GM23248 (cell line): ENCODE measurements at places on chromosomes 1 and 21. TPM values are rescaled to one million over a fixed set of nuclear protein-coding genes. Genes with fewer than 3 reads are reported as not detected.

GRCh38 chr1:179048339-179049124, 22.8 kb downstream of the FAM20B start:
- DNase-seq, result no peak

GRCh38 chr1:241985787-241986186, 13.1 kb downstream of the MAP1LC3C start:
- DNase-seq, result peak; percentile 73

GRCh38 chr21:21387916-21388315, 389.7 kb downstream of the NCAM2 start:
- DNase-seq, result no peak

DNA sequence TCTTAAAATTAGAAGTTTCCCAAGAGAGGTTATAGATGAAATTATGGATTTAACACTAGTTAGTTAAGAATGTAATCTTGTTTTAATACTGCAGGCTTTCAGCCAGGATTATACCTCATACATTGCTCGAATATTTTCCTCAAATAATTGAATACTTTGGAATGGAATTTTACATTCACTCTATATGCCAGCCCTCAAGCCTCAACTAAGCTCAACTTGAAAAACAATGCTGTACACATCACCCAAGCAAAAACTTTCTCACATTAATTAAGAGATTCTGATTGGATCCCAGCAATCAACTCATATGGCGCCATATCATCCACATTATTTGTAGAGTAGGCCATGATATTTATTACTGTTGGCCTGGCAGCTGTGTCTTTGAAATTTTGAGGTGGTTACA, 710.7 kb upstream of the ADAMTS5 start:
- no peak for DNase-seq

GRCh38 chr1:154748405-154748775, 121.7 kb downstream of the KCNN3 start:
- no peak for DNase-seq

- no peak for DNase-seq
Observed at GRCh38 chr1:166064951-166065350, 101.8 kb downstream of the FAM78B start.

DNA sequence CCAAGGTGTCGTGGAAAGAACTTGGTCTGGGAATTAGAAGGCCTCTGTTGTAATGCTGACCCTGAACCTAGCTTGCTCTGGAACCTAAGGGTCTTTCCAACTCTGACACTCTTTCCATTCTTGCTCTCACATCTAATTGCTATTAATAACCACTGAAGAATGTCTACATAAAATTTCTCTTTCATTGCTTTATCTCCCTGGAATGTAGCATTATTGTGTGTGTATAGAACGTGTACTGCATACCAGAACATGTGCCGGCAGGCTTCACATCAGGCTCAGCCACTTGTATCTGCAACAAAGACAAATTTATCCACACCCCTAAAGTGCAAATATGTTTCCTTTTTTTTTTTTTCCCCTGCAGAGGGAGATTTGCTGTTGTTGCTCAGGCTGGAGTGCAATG, 13.9 kb upstream of the LAX1 start:
- peak; percentile 59 for DNase-seq

DNA sequence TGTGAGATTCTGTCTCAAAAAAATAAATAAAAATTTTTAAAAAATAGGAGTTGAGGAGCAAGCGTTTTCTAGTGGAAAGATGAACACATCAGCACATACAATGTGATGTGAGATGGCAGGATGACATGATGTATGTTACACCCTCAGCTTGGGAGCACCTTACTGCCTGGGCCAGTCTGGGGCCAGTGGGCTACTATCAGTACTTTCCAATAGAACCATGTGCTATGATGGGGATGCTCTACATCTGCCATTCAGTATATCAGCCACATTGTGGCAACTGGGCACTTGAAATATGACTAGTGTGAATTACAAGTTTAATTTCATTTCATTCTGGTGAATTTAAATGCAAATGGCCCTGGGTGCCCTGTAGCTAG, 156.0 kb downstream of the PGBD5 start:
- DNase-seq, result no peak

DNA sequence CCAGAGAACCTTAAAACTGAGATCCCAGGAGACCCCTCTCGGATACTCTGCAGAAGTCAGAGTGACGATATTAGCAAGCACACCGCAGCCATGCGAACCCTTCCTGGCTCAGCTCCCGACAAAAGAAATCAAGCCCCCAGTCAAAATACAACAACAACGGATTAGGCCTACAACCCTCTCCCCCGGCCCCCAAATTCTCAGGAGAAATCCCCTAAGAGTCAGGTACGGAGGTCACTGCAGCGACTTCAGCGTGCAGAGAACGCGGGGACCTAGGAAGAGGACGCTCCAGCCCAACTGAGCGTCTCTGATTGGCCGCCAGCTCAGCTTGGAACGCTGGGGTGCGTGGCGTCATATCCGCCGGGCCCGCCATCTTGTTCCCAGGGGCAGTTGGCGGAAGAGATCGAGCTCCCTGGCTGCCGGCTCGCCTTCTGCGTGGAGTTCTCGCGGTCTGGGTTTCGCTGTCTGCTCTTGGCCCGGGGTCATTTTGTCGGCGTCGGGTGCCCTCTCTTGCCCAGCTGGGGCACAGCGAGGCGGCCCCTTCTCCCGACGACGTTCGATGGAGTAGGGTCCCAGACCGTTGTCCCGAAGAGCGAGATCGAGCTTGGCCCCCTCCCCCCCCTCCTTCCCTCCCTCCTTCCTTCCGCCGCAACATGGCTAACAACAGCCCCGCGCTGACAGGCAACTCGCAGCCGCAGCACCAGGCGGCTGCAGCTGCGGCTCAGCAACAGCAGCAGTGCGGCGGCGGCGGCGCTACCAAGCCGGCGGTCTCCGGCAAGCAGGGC, at the start of gene PRPF38B:
Gene PRPF38B (plus strand): TSS at position 369 of the 782 bp plus-strand sequence. CDS start 282 bp downstream, at position 651.
- DNase-seq, result peak; percentile 98

GRCh38 chr1:174451408-174451807, 3.6 kb downstream of the GPR52 start:
- DNase-seq, result no peak

DNA sequence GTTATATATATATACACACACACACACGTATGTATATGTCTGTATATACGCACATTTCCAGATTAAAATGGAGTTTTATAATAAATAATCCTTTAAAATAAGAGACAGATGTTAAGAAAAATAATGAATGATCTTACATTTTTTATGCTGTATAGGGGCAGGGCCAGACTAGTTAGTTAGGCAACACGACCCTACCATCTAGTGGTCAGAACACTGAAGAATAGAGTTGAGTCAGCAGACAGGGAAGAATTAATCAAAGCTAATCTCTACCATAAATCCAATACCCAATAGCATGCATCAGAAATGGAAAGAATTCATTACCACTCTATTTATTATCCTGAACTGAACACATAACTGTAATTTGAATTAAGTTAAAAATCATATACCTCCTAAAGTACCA, 156.7 kb downstream of the BRINP3 start:
- no peak for DNase-seq

- no peak for DNase-seq
Observed at GRCh38 chr1:69138172-69138571, 429.6 kb upstream of the LRRC7 start.

- no peak for DNase-seq
Observed at GRCh38 chr1:206015071-206015470, 8.6 kb downstream of the CTSE start.

DNA sequence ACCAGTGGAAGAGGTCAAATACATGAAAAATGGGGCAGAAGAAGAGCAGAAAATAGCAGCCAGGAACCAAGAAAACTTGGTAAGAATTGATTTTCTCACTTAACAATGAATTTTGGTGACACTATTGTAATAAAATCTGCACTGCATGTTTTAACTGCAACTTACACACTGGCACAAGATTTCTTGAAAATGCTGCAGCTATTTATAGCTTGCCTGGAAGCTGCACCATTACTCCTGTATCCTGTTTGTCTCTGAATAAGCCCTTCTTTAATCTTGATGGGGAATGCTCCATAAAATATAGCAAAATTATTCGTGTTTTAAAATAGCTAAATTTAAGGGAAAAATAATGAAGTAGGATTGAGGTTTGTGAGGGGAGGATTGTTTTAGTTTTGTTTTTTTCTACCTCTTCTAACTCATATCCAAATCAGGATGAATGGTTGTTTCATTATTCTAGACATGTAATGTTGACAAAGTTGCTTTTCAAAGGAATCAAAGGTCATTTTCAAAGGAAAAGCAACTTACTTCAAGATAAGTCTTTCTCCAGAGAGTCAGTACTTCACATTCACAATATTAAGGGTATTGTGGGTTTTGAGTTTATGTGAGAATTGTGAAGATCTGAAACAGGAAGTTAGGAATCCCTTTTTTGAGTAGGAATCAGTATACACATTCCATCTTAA, 120.9 kb downstream of the C1orf21 start:
- peak; percentile 57 for DNase-seq

- DNase-seq, result no peak
Observed at GRCh38 chr1:233463333-233463732, 135.8 kb downstream of the MAP3K21 start.

DNA sequence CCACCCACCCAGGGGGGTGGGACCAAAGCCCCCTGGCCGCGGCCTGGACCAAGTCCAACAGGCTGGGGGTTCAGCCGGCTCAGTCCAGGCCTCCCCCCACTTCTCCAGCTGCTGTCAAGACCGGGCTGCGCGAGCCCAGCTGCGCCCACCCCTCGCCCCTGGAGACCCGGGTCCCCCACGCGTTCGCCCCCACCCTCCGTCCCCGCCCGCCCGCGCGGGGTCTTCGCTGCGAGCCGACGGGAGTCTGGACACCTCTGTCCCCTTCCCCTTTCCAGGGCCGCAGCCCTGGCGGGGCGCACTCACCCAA, 253 bp downstream of the RAP1GAP start:
- no peak for DNase-seq

DNA sequence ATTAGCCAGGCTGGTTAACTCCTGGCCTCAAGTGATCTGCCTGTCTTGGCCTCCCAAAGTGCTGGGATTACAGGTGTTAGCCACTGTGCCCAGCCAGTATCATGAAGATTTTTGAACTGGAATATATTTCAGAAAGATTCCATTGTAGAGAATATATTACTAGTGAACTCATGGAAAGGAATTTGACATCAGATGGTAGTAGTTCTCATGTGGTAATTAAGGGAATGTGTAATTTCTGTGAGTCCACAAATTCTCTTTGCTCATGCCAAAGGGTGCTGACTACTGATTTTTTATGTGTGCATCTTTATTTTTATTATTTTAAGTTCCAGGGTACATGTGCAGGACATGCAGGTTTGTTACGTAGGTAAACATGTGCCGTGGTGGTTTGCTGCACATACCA, 10.4 kb downstream of the DTL start:
- DNase-seq, result peak; percentile 57

- peak; percentile 68 for DNase-seq
Observed at GRCh38 chr1:91806769-91807700, 78.9 kb downstream of the TGFBR3 start.

GRCh38 chr1:245843101-245843500, 664.0 kb downstream of the SMYD3 start:
- no peak for DNase-seq

GRCh38 chr1:100206301-100206700, 28.2 kb upstream of the LRRC39 start:
- DNase-seq, result no peak

- no peak for DNase-seq
Observed at GRCh38 chr1:213050745-213051126, 305 bp upstream of the RPS6KC1 start.

DNA sequence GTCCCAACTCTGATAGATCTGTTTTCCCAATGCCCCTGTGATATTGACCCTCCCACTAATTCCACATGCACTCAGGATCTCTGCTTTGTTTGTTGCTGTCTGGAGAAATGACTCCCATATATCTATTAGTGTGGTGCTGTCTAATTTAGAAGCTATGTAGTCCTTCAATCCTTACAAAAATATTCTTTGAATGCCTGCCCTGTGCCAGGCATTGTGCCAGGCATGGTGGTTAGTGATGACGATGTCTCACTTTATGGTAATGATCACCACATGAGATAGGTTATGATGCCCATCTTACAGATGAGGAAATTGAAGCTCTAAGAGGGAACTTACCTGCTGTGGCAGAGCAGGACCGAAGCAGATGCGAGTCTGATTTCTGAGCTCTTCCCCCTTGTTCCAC, 12.9 kb downstream of the MYOG start:
- peak; percentile 65 for DNase-seq

- peak; percentile 70 for DNase-seq
Observed at GRCh38 chr1:19405761-19406487, 79.4 kb downstream of the CAPZB start.

DNA sequence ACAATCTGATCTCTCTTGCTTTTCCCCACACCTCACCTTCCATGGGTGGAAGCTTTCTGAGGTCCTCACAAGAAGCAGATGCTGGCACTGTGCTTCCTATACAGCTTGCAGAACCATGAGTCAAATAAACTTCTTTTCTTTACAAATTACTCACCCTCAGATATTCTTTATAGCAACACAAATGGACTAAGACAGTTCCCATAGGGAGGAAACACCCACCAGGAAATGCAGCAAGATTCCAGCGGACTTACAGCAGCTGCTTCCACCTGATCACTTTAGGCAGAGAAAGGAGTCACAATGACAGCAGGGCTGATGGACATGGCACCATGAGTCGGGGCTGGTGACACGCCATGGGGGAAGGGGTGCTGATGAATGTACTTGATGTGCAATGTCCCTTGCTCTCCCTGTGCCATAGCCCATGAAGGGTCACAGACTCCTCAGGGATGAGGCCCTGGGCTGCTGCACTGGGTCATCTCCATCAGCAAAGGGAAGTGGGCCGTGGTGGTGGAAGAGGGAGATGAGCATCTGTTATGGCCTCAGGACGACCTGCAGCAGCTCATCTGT, 53.9 kb downstream of the PRSS38 start:
- peak; percentile 46 for DNase-seq

DNA sequence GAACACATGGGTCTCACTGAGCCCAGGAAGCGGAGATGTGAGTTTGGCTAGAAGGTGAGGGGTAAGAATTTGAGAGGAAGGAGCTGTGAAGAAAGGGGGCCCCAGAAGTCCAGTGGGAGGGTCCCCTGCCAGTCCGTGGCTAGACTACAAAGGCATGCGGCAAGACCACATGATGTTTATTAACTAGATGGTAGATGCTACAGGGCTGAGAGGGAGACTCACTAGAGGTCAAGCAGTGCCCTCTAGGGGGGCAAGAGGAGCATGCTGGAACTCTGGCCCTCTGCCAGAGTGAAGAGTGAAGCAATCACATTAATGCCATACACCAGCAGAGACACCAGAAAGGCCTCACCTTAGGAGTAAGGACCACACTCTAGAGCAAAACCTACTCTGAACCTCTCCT, 12.2 kb downstream of the KIAA0319L start:
- DNase-seq, result peak; percentile 34

GRCh38 chr1:85178396-85178795, 22.4 kb downstream of the SYDE2 start:
- no peak for DNase-seq

- DNase-seq, result no peak
Observed at GRCh38 chr1:17355898-17356297, 16.1 kb upstream of the PADI6 start.

KCNA2 gene
- polyA plus RNA-seq, result not detected in 2 replicates

NEXN gene
- polyA plus RNA-seq, result 69.0 and 70.4 TPM in 2 replicates

GPATCH2 gene
- polyA plus RNA-seq, result 5.6 and 6.3 TPM in 2 replicates

HLCS gene
- 21.4 and 21.9 TPM in 2 replicates for polyA plus RNA-seq
